ENCODE measurements at places on chromosomes 2 and 18.

- no peak for DNase-seq
Measured at GRCh38 chr18:45891806-45892205, 66.3 kb downstream of the SIGLEC15 start.

DNA sequence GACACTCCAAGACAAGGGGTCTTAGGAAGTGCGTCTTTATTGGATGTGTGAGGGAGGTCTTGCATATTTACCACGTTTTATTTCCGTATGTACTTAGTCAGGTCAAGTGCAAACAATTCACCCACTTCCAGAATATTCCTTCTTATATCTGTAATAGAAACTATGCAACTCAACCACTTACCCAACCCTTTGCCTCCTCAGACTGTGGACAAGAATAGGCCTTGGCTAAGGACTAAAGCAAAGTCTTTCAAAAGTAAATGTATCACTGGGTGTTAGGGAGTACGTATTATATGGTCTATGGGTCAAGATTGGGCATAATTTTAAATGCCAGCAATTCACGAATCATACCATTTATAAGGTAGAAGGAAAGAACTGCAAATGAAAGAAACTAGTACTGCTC lies 484.8 kb downstream of the MBD2 start:
- no peak for DNase-seq

- no peak for DNase-seq
Measured at GRCh38 chr18:66752733-66753132, 148.8 kb upstream of the CDH19 start.

GRCh38 chr2:151860210-151860609 lies 32.0 kb upstream of the ARL5A start:
- DNase-seq, result no peak

- no peak for DNase-seq
Measured at GRCh38 chr18:48514786-48515185, 24.0 kb upstream of the CTIF start.

DNA sequence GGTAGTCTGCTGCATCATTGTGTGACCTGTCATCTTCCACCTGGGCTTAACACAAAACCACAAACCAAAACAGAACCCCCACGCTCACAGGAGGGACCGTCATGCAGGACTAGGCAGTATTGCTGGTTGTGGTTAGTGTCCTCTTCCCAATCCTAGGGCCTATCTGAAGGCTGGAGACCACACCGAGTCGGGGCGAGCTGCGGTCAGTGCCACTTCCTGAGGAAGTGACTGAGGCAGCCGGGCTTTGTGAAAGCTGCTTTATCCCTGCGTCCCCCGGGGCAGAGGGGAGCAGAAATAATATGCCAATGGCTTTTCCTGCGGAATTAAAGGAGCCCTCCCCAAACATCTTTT lies 22.9 kb downstream of the ZNF532 start:
- DNase-seq, result no peak

DNA sequence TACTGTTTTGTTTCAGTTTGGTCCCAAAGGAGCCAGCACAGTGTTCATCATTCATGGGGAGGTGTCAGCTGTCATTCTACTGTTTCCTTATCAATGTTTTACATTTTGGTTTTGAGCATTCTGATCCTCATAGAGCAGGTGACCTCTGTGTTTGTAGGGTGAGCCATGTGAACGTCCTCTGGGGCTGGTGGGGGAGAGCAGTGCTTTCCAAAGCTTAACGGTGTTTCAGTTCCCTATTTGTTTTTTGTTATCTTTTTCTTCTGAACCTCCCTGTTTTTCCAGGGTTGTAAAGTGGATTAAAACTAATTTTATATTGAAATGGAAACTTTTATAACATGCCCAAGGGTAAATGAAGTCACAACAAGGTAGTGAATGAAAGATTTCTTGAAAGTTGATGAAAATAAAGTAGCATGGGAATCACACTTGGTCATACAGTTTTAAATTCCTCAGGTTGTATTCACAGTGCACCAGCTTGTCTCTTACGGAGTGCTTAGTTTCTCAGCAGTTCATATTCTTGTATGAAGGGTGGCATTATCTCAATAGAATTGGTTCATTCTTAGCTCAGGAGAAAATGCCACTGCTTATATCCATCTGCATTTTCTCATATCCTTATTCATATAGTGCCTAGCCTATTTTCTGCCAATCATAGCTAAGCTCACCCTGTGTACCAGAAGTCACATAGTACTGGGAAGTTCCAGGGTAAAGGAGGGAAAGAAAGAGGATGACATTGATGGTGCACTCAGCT lies 54.5 kb downstream of the MAP4K4 start:
- no peak for DNase-seq

DNA sequence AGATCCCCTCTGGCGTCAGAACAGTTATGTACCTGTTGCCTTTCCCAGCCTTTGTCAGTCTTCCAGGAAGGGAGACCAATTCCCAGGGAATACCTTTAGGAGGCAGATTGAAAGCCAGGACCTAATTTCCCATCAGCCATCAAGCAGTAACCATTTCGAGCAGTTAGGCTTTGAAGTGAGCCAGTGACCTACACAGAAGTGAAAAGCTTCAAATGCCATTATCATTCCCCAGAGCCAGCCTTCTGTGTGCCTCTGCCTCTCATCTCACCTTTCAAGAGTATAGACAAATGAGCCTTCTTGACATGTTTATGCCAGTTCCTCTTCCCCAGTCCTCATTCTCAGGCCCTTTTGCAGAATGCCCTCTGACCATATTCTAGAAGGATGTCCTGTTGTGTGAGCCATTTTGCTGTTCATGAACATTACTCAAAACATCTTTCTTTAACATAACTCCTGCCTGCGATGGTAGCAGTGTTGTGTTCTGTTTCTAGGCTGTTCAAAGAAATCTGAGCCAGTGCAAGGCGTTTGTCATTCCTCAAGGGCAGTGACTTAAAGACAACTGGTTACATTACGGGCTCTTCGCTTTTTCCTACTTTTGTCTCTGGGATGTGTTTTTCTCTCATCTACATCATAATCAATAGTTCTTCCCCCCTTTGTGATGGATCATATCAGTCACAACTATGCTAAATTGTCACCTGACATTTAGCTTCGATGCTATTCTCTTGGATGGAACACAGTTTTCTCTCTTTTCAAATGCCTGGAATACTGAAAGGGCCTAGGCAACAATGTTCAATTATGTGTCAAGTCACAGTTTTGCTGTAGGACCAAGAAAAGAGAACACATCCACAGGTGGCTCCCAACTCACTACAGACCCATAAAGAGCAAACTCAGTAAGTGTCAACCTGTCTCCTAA lies 138.6 kb downstream of the ALK start:
- DNase-seq, result no peak

DNA sequence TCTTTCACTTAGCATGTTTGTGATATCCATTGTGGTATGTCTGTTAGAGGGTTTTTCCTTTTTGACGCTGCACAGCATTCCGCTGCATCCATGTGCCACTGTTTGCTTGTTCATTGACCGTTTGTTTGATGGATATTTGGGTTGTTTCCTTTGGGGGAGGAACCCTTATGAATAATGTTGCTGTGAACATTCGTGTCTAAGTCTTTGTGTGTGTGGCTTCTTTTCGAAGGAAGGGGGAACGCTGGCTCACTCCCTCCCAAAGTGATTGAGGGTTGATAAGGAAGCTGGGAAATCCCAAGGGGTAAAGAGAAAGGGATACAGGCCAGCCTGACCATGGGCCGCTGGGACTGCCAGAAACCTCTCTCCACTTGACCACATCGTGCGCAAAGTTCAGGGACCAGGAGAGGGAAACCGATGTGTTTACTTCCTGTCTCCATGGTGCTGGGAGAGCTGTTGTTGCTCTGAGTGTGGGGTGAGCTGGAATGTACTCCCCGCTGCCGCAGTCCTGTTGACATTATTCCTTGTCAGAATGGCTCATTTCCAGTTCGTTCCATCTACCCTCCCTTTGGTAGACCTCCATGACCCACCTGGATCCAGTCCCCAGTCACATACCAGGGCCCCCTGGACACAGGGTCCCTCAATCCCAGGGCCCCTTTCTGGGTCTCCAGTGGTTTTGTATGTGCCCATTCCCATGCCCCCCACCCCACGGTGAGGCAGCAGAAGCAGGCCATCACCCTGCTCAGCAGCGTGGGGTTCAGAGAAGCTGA lies 39.6 kb downstream of the HS1BP3 start:
- DNase-seq, result no peak

DNA sequence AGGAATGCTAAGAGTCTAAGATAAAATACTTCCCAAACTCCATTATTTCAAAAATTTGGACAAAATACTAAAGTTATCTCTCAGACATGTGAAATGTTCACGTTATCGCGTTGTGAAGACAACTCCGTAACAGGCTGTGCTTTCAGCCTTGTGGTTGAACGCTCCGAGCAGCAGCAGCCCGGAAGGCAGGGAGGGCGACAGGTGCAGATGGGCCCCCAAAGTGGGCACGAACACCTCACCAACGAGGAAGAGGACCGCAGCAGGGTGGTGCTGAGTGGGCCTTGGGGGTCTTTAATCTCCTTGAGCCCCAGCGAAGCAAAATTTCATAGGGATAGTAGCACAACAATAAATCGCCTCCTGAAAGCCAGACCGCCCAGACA lies 1.0 kb upstream of the FAM110C start:
- DNase-seq, result no peak

DNA sequence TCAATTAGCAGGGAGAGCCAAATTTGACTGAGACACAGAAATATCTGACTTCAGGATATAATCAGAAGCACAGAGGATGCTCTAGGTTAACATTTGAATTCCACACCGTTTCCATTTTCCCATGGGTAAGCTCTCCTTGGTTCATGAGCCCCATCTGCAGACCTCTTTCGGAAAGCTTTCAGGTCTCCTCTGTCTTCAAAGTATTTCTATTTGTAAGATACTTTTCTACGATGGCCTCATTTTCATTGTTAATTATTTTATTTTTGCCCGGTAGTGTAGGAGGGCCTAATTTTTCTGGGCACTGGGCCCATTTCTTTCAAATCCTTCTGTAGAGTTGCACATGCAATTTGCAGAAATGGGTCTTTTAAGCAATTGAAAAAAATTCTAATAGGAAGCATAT lies 53.8 kb downstream of the LRPPRC start:
- no peak for DNase-seq

DNA sequence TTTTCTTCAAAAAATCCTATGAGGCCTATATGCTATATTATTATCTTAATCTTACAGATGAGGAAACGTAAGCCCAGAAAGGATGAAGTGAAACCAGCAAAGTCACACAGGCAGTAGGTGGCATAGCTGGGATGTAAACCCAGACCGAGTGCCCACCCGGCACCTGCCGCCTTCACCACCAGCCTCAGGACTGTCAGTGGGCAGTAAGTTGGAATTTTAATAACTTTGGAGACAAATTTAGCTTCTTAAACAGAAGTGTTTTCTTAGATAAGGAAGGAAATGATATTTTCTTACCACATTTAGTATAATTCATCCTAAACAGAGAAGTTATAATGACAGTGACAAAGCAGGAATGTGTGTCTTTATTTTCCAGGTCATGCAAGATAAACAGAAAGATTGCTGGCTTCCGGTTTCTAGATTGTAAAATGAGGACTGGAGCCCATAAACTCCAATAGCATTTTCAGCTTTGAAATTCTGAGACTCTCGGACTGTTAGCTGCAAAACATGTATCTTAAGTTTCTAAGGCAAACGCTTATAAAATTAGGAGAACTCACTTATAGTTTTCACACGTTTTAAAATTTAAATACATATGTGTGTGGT lies 59.3 kb downstream of the CD8B2 start:
- no peak for DNase-seq

GRCh38 chr18:8806798-8807487 lies 101.6 kb downstream of the MTCL1 start:
- DNase-seq, result no peak

DNA sequence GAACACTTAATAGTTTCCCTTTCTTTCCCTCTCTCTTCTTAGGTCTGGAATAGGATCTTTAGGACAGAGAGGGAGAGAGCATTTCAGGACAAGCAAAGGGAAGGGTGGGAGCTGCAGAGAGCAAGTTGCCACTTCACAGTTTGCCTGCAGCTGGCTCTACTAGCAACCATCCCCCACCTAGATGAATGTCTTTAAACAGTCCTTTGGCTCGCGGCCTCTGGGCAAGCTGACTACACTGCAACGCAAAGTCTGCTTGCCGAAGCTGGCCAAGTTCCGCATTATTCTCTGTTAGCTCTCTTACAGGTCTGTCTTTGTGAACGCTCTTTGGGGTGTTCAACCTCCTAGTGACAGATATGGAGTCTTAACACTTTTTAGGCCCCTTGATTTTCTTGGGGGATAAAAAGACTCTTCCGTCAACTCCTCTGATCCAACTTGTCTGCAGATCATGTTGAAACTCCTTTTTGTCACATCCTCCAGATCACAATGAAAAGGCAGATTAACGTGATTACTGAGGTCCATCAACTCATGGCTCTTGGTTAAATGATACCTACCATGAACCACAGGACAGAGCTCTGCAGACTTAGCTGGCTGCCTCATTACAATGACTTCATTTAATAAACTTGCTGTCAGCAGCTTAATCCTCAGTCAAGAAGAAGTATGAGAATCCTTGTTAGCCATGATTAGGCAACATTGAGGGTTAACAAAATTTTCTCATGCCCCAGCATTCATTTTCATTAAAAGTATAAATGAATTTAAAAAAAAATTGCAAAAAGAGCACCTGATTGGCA lies 74.6 kb downstream of the SLC4A3 start:
- no peak for DNase-seq

GRCh38 chr2:112062894-112063293 lies 7.8 kb downstream of the TMEM87B start:
- no peak for DNase-seq

- no peak for DNase-seq
Measured at GRCh38 chr2:79087785-79088364, at the start of gene REG1B. Gene REG1B, minus strand, starts transcription at chr2:79087993. Its CDS starts 381 bp downstream, at chr2:79087612.

- no peak for DNase-seq
Measured at GRCh38 chr18:23276451-23276850, 141.2 kb downstream of the CABLES1 start.

GRCh38 chr2:181902625-181903024 lies 11.1 kb downstream of the ITPRID2 start:
- no peak for DNase-seq

- no peak for DNase-seq
Measured at GRCh38 chr2:179031731-179032408, 18.1 kb downstream of the CCDC141 start.

DNA sequence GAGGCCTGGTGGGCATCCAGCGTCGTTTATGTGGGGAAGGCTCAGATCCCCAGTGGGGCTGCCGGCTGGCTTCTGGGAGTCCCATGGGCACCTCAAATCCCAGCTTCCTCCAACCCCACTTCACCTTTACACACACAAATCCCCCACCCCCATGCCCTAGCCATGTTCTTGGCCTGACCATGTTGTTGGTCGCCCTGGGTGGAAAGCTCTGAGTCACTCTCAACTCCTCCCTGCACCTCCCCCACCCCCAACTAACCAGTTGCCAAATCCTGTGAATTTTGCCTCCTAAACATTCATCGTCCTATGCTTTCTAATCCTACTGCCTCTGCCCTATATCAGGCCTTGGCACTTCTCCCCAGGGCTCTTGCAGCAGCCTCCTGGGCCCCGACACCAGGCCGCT lies 6.4 kb downstream of the TNS1 start:
- DNase-seq, result no peak

GRCh38 chr18:49444581-49444980 lies 15.9 kb downstream of the DYM start:
- no peak for DNase-seq

DNA sequence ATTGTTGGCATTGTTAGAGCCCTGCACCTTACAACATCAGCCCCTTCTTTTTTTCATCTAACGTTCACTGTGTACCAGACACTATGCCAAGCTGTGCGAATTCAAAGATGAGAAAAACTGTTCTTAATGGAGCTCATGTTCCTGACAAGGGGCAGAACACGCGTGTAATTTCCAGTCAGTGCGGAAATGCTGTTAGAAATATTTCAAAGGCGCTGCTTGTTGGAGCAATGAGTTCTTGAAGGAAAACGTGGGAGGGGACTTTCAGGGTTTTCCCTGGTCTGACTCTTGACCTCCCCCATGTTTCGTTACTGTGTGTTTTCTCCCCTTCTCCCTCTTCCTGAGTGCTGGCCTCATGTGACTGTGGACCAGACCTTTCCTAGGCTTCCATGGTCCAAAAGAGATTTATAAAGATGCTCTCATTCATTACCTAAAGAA lies 1.5 kb downstream of the MTHFD2 start:
- no peak for DNase-seq
